Upper lobe of left lung (tissue), 6 donors: ENCODE measurements at places on chromosomes 5 and 9.

DNA sequence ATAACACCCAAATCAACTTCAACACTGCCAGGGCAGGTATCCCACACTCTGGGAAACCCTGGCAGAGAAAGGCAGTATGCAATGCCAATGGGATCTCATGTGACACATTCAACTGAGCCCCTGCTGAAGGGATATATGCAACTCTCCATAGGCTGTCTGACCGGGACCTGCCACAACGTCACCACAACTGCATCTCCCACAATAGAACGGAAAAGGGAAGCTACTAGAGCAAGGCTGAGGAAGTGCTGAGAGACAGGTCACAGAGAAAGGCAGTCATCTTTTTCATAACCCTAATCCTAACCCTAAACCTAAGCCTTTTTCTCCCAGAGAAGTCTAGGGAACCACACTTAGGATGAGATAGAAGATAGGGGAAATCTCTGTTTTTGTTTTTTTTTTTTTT is 345.9 kb upstream of the CD180 start:
- DNase-seq: no peak

- DNase-seq: peak; percentile 80
These were observed 192.8 kb upstream of the IZUMO3 start for GRCh38 chr9:24738421-24738961.

GRCh38 chr9:110030632-110031031 is 177.3 kb downstream of the C9orf152 start:
- DNase-seq: no peak

DNA sequence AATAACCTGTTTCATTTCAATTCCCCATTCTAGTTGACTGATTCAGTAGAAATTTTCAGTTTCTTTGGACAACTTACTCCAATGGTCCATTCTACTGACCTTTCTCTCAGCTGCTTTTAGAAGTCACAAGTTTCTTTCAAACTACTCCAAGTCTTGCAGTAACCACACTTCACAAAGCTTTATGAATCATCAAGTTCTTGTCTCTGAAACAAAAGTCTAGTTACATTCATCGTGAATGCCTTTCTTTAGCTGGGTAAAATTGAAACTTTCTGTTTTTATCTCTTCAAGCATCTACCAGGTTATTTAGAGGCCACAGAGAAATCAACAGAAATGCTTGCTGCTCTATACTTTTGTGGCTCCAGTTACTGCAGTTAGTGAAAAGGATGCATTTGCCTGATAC is 405.4 kb downstream of the TMEM232 start:
- no peak for DNase-seq

DNA sequence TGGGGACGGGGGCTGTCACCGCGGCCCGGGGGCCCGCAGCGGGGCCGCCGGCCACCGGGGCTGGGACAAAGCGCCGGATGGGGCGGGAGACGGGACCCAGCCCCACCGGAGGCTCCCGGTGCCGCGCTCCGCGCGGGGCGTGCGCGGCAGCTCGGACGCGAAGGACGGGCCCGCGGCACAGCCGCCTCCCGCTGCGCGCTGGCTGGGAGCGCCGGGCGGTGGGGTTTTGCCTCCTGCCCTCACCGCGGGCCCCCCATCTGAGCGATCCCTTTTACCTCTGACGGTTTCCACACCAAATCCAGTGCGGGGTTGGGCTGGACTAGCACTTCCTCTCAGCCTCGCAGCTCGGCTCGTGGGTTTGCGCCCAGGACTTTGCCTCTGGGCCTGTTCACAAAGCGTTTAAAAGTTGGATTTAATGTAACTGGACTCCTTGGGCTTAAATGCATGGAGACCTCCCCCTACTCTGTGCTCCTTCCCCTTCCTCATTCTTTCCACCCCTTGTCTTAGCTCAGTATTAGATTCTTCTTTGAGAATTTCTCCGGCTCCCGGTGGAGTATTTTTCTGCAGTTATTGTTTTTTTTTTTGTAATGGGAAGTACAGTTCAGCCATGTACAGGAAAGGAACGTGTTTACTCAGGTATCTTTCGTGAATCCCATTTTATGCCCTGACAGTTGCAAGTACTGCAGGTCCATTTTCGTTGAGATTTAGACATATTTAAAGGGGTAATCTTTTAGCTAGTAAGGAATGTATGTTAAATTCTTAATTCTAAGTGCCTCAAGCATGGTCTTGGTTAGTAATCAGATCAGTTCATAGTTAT is 691 bp downstream of the FCHO2 start:
- DNase-seq: peak; percentile 91

DNA sequence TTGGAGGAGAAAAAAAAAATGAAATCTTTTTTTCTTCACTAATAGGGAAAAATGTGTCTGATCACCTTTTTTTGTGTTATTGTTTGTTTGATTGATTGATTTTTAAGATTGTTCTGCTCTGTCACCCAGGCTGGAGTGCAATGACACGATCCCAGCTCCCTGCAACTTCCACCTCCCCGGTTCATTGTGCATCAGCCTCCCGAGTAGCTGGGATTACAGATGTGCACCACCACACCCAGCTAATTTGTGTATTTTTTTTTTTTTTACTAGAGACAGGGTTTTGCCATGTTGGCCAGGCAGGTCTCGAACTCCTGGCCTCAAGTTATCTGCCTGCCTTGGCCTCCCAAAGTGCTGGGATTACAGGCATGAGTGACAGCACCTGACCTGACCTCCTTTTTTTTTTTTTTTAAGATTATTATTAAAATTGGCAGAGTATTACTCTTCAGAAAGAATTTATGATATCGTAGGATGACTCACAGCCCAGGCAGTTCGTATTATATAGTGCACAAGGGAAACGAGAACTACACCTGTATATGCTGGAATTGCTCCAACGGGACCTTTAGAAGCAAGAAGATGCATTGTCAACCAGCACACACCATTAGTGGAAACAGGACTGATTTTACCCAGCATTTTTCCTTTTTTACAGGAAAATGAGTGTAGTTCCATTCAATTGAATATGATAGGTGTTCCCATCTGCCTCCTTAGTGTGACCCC is 27.7 kb downstream of the FUBP3 start:
- DNase-seq: no peak

- DNase-seq: no peak
These were observed 935.2 kb upstream of the DMAC1 start for GRCh38 chr9:8734760-8735159.

DNA sequence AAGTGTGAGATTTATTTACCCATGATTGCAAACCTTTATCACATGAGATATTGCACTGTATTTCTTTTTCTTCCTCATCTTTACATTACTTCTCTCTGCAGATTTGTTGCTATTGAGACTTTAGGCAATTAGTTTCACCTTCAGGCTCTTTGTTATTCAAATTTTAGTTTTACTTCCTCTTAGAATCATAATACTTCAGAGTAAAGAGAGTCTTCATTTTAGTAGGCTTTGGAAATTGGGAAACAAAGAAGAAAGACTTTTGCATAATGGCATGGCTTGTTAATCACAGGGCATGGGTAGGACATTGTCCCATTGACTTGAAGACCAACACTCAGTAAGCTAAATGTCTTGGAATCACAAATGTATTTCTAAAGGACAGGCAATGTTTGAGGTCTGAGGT is 1.2 kb upstream of the PCDHGA5 start:
- DNase-seq: no peak

DNA sequence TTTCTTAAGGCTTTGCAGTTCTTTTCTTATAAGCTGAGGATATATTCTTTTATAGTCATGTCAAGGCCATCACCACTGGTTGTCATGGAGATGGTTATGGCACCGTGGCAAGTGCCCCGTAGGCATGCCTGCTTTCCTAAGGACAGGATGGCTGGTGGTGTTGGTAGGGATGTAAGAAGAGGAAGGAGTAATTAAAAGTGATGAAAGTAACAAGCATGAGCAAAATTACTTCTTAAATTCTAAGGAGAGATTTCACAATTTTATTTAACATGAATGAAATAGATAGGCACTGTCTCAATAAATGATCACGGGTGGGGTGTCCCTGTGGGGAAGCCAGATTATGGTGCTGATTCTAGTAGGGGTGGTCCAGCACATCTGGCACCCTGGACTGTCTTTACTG is 290.2 kb upstream of the KLF4 start:
- no peak for DNase-seq

GRCh38 chr5:180343110-180343830 is 9.9 kb downstream of the GFPT2 start:
- peak; percentile 41 for DNase-seq

DNA sequence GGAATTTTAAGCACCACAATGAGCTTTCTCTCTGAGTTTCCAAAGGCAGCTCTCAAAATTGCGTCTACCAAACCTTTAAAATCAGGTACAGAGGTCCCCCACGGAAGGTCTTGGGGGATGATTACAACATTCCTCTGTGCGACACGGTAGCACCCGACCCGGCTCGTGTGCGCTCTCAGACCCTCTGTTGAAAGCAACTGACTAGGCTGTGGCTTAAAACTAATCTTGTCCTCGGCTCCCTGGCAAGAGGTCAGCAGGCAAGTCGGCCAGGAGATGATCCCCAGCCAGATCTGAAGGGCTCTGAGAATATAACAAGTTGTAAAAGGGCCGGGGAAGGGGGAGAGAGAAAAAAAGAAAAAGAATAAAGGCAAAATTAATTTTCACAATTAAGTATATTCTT is 92.6 kb upstream of the LMX1B start:
- DNase-seq: no peak

DNA sequence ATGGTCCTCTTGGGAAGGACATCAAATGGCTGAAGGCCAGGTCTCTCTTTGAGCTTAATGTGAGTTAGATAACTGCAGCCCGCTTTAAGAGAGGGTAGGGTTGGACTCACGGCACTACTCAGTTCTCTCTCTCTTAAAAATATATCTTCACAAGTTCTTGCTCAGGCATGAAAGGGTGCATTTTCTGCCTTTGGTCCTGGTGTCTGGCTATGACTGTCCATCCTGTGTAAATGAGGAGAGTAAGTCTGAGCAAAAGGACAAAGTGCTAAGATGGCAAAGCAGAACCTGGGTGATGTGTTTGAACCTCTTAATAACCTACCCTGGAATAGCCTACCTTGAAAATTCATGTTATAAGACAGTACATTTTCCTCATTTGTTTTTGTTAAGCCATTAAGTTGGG is 293.4 kb downstream of the PDE4D start:
- DNase-seq: no peak

- DNase-seq: no peak
These were observed 78.1 kb downstream of the PHF2 start for GRCh38 chr9:93654351-93654961.

- DNase-seq: no peak
These were observed 212.4 kb downstream of the DTWD2 start for GRCh38 chr5:118775790-118776499.

DNA sequence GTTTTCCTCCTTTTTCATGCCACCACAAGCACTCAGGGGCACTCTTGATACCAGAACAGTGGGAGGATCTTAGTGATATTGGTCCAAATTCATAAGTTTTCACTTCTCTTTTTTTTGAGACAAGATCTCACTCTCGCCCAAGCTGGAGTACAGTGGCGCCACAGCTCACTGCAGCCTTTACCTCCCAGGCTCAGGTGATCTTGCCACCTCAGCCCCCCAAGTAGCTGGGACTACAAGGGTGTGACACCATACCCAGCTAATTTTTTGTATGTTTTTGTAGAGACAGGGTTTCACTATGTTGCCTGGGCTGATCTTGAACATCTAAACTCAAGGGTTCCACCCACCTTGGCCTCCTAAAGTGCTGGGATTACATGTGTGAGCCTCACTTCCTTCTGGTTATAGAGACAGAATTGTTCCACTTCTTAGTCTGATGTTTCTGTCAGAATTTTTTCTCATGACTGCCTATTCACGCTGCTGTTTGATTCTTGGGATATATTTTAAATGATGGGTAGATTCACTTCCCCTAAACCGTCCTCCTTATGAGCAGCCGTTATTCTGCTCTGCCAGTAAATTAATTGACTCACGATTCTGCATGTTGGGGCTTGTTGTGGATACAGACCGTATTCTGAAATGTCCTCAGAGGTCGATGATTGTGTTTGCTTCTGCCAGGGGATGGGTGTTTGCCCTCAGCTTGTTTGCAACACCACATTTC is 30.8 kb downstream of the MTAP start:
- no peak for DNase-seq

DNA sequence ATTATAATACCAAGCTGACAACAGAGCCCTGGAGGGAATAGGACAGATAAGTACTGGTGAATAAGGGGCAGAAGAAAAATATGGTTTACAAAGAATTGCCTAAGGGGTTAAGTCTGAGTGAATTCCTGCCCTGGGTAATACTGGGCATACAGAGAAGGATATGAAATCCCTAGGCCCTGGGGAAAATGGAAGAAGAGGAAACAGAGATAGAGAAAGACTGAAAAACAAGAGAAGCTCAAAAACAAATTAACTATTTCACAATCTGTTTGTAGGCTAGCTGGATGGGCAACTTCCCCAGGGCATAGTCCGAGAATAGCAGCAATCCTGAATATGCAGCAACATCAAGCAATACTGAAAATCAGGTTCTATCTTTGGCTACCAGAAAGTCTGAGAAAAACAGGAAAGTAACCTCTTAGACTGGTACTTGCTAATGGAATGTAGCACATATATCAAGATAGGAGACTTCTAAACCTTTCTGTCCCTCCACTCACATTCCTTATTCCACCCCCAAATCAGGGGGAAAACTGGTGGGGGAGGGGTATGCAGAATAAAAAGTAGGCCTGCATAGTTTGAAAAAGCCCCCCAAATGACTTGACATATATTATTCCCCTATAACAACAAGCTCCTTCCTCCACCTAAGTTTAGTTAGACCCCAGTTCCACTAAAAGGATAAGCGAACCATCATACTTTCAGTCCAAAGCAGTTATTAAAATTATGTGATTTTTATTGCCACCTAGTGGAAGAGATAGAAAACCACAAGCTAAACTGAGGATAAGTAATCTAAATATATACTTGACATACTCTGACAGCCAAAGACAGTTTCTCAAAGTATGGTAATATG is 20.6 kb downstream of the SLC38A9 start:
- DNase-seq: no peak

- no peak for DNase-seq
These were observed 2011.3 kb downstream of the EFNA5 start for GRCh38 chr5:105659396-105659795.

DNA sequence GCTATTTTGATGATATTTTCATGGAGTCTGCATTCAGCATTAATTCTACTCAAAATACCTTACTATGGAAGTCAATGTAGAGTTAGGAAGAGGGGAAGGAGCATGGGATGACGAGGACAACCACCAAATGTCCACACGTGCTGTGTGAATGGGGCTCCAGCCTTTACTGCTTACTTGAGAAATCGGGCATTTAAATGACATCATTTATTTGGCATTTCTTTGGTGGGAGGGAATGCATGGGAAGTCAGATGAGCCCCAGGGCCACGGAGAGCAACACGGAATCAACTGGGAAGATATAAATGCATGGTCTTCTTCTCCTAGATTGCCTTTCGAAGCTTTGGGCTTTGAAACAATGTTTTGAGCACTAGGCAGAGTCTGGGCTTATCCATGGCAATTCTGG is 458.5 kb upstream of the KLF4 start:
- no peak for DNase-seq

- no peak for DNase-seq
These were observed 5.4 kb downstream of the HSPA9 start for GRCh38 chr5:138569782-138570181.

GRCh38 chr5:39698838-39699560 is 274.2 kb upstream of the DAB2 start:
- no peak for DNase-seq

GRCh38 chr5:180339583-180340183 is 13.5 kb downstream of the GFPT2 start:
- no peak for DNase-seq

GRCh38 chr5:100877274-100877673 is 25.8 kb downstream of the ST8SIA4 start:
- DNase-seq: no peak

- peak; percentile 36 for DNase-seq
These were observed 11.6 kb upstream of the CETN3 start for GRCh38 chr5:90421136-90421535.
